ENCODE measurements at places on chromosomes 5 and 9.

DNA sequence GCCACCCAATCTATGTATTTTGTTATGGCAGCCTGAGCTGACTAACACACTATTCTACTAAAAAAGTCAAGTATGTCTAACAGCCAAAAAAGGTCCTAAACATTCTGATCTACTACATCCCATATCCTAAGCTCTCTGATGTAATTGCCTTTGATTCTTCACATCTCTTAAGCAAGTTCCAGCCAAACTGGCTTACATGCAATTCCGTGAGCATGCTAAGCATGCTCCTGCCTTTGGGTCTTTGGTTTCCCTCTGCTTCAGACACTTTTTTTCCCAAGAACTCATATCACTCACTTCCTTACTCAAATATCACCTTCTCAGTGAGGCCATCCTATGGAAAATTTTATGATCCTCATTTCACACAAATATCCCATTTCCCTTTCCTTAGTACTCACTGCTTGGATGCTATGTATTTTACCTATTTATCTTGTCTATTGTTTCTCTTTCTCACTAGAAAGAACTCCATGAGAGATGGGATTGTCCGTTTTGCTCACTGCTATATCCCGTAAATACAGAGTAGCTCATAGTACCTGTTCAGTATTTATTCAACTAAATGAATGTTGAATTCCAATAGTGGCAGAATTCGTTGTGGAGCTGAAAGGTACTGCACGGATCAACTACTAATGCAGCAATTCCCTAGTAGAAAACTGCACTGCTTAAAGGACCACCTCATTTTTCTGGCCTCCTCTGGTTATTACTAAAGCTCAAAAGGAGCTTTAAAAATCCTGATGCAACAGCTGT lies 2.3 kb upstream of the SLC12A2 start:
- DNase-seq: no peak

GRCh38 chr5:144979516-144980264 lies 809.0 kb downstream of the KCTD16 start:
- no peak for DNase-seq

DNA sequence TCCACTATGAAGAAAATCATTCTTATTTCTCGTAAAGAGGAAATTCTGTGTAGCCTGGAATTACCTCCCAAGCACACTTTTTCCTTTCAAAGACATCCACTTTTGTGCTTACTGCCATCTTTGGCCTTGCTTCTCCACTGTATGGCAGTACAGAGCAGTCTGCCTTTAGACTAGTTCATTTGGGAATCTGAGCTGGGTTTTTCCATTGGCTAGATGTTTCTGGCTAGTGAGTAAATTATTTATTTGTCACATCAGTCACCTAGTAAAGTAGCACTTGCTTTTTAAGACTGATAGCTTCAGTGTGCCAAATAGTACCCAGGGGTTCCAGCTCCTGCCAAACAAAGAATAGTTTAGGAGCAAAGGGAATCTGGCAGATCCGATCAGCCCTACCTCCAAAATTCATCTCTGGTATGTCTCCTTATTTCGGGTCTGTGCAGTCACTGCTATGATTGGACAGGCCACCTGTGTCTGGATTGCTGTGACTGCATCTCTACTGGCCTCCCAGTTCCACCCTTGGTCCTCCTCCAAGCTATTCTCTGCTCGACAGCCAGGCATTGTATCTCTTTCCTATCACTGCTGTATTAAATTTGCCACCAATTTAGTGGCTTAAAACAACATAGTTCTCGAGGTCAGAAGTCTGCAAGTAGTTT lies 97.6 kb downstream of the NUDT12 start:
- no peak for DNase-seq

DNA sequence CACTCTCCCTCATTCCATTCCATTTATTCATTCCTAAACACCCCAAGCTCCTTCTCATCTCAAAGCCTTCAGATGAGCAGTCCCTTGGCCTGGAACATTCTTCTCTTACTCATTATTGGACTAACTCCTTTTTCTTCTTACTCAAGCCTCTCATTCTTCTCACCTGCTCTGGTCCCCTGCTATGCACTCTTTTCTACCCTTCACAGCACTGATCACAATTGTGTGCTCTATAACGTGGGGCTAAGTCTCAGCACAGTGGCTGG lies 212.4 kb downstream of the MAPKAP1 start:
- no peak for DNase-seq

DNA sequence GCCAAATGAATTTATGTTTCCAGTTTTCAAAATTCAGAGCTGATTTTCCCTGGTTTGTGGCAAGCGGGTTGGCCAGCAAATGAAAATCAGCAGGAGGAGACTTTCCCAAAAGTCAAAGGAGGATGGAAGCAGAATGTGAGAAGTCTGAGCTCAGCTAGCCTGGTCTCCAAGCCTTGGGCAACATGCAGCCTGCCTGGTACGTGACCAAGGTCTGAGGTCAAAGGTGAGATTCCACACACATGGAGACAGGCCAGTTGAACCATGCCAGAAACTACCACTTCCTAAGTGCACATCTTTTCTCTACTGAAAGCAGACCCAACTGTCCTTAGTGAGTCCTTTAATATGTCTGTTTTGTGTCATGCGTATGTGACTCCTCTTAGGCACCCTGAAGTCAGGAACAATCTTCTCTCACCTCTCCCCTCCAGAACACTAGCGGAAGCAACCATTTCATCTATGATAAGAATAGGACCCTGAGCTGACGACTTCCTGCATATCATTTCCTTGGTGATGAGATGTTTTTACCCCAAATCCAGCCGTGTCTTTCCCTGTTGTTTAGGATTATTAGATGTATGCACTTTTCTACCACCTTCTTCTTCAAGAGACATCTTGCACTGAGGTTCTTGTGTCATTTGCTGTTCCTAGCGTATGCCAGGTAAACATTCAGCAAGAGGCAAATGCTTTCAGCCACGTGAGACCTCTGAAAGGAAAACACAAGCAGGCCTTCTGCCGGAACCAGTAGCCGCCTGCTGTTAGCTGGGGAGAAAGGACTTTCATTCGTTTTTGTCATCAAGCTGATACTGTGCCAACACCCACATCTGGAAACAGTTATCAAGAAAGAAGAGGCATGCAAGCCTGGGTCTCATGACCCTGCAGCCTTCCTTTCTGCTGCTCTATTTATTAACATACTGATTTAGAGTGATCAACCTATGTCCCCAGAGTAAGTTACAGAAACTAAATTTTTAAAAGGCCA lies 9.7 kb upstream of the TGFBI start:
- no peak for DNase-seq

DNA sequence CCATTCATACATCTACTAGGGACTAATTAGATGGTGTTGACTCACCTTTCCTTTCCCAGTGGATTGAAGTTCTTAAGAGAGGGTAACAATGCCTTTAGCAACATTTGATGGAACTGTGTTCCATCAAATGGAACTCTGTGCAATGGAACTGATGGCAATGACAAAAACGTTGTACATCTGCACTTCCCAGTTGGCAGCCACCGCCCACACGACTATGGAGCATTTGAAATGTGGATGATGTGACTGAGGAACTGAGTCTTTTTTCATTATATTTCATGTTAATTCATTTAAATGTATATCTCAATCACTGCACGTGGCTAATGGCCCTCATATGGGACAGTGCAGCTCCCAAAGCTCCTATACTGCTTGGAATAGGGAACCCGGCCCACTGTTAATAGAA lies 39.0 kb upstream of the ICE1 start:
- DNase-seq: no peak

GRCh38 chr9:133948561-133949485 lies 43.3 kb downstream of the VAV2 start:
- no peak for DNase-seq

DNA sequence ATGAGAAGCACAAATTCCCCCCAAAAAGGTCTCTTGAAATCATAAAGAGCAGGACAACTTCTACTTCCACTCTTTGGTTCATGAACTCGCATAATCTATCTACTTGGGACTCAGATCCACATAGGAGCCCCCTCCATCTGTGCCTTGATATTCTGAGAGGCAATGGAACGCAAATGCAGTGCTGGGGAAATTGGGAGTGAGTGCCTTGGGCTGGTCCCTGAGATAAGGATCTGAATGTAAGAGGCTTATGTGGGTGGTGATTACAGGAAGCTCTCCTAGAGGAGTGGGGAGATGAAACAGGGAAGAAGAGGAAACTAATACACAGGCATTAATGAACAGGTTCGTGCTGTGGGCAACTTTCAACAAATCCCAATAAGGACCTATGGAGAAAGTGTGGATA lies 285.6 kb downstream of the RASEF start:
- no peak for DNase-seq

DNA sequence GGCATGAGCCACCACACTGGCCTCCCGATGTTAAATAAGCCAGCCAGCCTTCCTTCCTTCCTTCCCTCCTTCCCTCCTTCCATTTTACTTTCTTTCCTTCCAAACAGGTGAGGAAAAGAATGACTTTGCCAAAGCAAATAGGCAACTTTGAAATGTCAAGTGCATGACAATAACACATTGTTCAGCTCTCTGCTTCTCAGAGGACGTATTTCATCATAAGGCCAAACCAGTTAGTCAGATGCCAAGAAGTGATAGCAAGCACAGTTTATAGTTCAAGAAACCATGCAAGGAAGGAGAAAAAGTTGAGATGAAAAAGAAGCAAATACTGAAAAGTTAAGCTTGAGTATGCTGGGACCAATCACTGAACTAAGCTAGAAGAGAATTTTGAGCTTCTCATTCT lies 29.5 kb downstream of the POU4F3 start:
- DNase-seq: no peak

DNA sequence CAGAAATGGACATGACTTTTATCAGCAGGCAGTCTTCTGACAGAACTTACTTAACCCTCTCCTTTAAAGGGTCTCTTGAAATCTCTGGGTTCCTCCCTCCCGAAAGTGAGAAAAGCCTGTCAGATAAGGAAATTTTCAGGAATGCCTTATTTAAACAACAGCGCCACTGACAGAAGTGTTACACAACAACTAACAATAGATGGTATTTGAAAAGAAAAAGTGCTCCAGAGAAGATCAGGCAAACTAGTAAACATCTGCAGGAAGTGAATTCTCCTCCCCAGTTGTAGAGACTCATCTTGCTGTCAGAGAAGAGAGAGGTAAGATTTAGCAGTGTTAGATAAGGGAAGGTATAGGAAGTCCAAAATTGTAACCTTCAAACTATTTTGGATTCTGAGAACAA lies 107.2 kb upstream of the NFIL3 start:
- no peak for DNase-seq
